Caki2 (cell line): ENCODE measurements at places on chromosomes 2 and 18.

- no peak for DNase-seq
Observed at GRCh38 chr2:186276909-186277308, 209.2 kb upstream of the ZC3H15 start.

- DNase-seq, result no peak
Observed at GRCh38 chr2:146576339-146577111, 1268.3 kb upstream of the ACVR2A start.

- no peak for DNase-seq
Observed at GRCh38 chr2:63676135-63676534, 87.4 kb downstream of the MDH1 start.

DNA sequence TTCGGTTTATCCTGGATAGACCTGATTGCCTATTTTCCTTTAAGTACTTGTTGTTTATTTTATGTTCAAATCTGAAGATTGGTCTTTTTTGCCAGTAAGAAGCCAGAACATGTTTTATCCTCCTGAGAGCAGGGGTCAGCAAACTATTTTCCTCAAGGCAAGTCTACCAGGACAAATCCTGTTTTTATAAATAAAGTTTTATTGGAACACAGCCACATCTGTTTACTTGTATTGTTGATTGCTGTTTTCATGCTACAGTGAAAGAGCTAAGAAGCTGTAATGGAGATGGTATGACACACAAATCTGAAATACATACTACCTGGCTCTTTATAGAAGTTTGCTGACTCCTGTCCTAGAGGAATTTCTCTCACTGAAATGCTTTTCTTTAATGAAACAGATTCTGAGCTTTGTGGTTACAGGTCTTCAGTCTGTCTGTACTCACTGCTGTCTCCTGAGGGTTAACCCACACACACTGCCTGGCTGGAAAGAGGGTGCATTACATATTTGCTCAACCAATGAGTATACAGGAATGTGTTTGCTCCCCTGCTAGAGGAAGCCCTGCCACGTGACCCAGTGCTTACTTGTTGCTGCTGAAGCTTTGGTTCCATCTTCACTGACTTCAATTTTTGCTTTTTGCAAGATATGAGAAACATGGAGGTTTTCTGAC lies 22.6 kb downstream of the MRPL44 start:
- no peak for DNase-seq

DNA sequence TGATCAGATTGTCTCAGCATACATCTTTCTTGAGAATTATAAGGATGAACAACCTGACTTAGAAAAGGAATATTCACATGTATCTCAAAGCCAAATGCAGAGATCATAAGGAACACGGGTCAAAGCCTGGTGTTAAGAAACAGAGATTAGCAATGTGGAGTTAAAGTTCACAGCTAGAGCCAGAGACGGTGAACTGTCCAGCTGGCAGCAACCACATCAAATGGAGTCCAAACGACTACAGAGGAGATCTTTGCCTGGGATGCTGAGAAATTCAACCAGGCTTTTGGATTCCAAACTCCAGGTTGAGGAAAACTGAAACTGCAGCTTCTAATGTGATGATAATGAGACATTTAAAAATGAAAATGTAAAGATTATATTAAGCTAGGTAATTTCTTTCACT lies 939.9 kb upstream of the NXPH2 start:
- DNase-seq, result no peak

GRCh38 chr18:35683021-35683420 lies 101.5 kb downstream of the GALNT1 start:
- no peak for DNase-seq

GRCh38 chr2:111205774-111206173 lies 85.1 kb downstream of the BCL2L11 start:
- DNase-seq, result no peak

GRCh38 chr2:222307143-222307756 lies 8.5 kb upstream of the PAX3 start:
- no peak for DNase-seq

- DNase-seq, result no peak
Observed at GRCh38 chr18:59712311-59712710, 15.1 kb upstream of the CCBE1 start.

DNA sequence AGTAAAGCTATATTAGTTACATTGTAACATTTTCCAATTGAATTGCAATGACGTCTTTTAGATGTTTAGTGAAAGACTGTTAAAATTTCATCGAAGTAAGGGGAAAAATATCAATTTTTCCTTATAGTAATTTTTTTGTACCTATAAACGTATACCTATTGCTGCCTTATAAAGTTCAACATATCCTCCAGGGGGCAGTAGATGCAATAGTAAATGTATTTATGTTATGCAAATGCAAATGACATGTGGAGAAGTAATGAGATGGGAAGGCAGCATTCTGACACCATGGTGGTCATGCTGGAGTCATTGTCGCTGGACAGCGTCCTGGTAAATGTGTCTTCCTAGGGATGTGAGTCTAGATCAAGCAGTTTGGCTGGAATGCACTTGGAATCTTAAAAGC lies 38.7 kb downstream of the MSTN start:
- DNase-seq, result peak; percentile 20

DNA sequence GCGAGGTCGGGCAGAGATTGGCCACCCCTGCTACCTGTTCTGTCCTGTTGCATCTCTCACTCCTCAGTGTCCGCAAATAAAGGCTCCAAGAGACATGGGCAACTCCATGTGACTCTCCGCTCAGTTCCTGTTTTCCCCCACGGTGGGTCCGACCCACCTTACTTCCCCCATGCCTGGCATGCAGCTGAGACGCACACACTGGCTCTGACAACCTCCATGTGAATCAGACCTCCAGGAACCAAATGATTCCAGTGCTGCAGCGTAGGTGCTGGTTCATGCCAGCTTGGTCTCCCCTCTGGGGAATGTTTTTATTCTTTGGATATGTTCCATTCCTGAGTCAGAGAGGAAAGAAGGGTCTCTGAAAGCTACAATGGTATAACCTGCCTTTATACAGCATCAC lies 221.5 kb downstream of the SH3RF3 start:
- DNase-seq, result no peak

DNA sequence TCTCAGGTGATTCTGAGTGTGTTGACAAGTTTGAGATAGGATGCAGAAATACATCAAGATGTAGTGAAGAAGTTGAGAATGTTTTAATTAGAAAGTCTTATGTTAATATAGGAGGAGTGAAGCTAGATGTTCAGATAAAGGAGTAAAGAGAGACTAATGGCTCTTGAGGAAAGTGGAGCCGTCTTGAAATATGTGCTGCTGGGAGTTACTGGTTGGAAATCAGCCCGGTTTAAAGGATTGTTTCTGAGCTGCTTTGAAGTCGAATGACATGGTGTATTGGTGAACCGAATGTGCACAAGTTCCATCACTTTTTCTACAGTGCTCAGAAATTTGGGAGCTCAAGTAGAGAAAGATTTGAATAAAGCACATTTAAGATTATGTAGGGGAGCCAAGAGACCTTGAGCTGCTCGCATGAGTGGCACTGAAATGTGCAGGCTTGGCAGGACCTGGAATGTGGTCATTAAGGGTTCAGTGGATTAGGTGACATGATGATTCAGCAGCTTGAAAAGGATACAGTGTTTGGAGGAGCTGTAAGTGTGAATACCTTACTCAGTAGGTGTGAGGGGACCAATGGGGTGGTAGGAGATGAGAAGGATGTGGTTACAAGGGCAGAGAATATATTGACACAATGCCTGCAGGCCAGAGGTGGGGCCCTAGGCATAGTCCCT lies 68.6 kb downstream of the CAB39 start:
- DNase-seq, result peak; percentile 97

- peak; percentile 19 for DNase-seq
Observed at GRCh38 chr2:86499326-86499725, 58.2 kb downstream of the KDM3A start.

GRCh38 chr2:234954551-234954992 lies 2.8 kb downstream of the SH3BP4 start:
- DNase-seq, result no peak

DNA sequence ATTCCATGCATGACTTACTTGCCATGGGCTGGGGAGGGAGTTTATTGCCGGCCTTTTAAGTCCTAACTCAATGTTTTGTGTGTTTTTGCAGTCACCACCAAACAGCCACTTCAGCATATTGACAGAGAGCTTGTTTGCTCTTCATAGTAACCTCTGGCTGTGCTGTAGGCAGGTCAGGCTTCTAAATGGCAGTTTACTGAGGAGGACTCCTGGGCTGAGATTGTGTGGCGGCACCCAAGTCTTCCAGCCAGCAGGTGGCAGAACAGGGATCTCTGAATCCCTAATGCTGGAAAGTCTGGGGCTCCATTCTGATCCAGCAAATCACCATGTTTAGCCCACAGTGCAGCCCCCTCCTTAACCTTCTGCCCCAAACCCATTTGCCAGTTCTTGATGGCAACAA lies 121.2 kb downstream of the CAPN13 start:
- no peak for DNase-seq

GRCh38 chr18:76558881-76559667 lies 64.0 kb upstream of the ZNF516 start:
- DNase-seq, result peak; percentile 69

DNA sequence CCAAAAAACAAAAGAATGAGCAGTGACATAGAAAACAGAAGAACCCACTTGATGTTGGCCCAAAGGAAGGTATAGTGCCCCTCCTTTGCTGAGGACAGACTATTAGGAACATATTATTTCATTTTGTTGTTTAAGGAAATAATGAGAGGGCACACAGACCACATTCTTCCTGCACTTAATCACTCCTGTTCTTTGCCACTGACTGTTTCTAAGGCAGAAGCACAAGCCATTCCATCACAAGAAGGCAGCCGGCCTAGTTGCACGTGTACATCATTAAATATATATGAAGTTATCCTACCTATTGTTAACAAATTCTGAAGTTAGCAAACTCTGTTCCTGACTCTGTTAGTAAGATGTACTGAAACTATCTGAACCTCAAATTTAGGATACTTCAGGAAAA lies 110.0 kb downstream of the LNPK start:
- DNase-seq, result no peak

DNA sequence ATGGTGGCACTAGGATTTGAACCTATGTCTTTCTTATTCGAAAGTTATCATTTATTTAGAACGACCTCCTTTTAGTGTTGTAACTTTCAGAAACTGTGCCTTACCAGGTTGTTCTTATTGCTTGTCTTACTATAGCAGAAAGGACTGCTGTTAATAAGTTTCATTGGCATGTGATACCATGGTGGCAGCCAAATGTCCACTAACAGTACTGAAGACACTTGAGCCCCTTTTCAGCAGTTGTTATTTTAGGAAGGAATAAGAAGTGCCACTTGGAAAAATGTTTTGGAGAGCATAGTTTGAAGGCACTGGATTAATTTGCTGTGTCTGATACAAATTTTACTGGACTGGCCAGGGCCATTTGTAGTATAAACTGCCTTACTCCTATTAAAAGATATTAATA lies 37.7 kb downstream of the CEP192 start:
- DNase-seq, result no peak

DNA sequence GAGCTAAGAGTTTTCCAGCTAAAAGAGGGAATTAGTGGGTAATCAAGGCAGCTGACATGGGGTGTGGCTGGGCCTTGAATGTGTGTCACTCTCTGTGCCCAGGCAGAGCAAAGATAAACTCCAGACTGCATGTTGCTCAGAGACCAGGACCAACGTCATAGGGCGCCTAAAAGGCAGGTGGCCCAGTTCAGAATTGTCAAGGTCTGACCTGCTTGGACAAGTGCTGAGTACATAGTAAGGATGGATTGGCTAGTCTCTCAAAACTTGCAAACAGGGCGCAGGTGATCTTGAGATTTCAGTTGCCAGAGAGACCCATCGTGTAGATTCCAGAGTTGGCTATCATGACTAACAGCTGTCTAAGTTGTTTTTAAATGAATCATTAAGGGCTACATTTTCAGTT lies 19.0 kb downstream of the CLUL1 start:
- DNase-seq, result no peak

DNA sequence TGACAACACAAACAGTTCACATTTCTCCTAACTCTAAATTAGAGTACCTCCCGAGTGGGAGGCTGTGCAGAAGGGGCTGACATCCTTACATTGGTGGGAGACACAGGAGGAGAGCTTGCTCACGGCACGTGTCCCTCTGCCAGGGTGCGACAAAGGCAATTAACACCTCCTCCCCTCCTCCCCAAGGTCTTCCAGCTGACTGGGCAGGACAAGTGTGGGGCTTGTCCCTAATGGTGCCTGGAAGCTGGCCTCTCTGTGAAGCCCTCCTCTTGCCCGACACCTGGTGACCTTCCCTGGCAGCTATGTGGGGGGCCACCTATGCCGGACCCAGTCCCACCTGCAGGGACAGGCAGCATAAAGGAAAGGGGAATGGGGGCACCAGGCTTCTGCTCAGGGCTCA lies 57.0 kb downstream of the FAM168B start:
- DNase-seq, result no peak

GRCh38 chr2:219998107-219998506 lies 370.7 kb downstream of the SLC4A3 start:
- no peak for DNase-seq

- DNase-seq, result no peak
Observed at GRCh38 chr2:234795272-234795920, 156.4 kb upstream of the SH3BP4 start.

- DNase-seq, result no peak
Observed at GRCh38 chr2:231371430-231372054, 24.0 kb upstream of the B3GNT7 start.

DNA sequence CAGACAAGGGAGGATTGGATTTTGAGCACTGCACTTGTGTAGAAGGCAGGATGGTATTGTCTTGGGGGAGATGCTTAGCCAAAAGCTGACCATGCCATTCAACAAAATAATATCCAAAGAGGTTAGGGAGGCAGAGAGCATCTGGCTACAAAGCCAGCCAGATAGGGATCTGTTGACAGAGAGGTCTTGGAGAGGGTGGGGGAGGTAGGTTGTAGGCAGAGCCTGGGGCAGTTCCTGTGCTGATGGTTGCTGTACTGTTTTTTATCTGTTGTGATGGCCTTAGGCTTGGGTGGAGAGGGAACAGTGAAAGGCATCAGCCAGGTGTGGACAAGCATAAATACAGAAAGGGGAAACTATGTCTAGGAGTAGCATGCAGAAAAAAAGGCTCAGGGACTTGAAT lies 100.9 kb downstream of the AQP4 start:
- no peak for DNase-seq

DNA sequence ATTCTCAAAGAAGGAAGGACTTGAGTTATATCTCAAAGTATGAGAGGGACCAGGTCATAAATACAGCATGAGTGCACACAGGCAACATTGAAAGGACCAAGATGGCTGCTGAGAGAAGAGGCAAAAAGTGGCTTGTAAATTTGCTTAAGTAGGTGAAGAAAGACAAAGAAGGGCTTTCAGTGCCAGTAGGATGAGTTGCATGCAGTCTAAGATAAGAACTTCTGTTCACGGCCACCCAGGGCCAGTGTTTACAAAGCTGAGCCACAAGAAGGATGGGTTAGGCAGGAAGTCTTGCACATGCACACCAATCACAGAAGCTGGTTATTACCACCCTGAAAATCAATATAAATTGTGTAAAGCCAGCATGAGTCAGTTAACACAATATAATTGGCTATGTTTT lies 3.1 kb upstream of the ABCB11 start:
- DNase-seq, result no peak

GRCh38 chr18:13381331-13381730 lies 162.8 kb downstream of the LDLRAD4 start:
- DNase-seq, result no peak

DNA sequence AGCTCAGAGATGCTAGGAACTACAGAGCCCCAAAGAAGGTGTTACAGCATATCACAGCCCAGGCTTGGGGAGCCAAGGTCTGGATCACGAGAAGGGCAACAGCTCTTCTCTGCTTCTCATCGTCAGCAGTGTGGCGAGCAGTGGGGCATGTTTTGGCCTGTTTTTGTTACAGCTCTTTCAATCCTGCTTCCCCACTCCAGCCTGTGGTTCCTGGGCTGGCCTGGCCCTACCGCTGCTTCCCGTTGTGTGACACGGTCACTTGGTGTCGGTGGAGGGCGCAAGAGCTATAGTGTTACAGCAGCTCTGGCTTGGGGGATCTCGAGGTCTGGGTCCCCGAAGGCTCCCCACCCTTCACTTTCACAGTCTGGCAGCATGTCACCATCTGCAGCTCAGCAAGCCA lies 870.2 kb downstream of the CBLN2 start:
- DNase-seq, result no peak
